H7 (cell line): ENCODE measurements at places on chromosomes 13 and 19. TPM values are rescaled to one million over a fixed set of nuclear protein-coding genes. Genes with fewer than 3 reads are reported as not detected.

GRCh38 chr19:49727217-49728030, 35.7 kb downstream of the TSKS start:
- DNase-seq, result no peak

GRCh38 chr13:31310356-31310755, 110.6 kb downstream of the B3GLCT start:
- DNase-seq, result no peak

GRCh38 chr13:28336193-28336657, 158.7 kb downstream of the FLT1 start:
- DNase-seq, result no peak

DNA sequence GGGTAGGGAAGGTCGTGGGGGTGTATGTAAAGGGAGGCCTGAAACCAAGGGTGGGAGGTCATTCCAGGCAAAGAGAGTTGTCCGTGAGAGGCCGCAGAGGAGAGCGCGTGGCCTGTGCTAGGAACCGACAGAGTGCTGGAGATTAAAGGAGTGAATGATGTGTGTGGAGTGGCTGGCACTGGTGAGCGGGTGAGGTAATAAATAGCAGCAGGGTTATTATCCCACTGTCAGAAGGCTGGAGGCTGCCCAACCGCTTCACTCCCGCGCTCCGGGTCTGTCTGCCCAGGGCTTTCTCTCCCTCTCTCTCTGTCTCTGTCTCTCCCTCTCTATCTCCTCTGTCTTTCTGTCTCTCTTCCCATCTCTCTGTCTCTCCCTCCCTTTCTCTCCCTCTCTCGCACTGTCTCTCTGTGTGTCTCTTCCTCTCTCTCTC, 17.4 kb downstream of the ZNF579 start:
- DNase-seq, result peak; percentile 14

GRCh38 chr13:111874981-111875380, 192.0 kb upstream of the SOX1 start:
- DNase-seq, result no peak

DNA sequence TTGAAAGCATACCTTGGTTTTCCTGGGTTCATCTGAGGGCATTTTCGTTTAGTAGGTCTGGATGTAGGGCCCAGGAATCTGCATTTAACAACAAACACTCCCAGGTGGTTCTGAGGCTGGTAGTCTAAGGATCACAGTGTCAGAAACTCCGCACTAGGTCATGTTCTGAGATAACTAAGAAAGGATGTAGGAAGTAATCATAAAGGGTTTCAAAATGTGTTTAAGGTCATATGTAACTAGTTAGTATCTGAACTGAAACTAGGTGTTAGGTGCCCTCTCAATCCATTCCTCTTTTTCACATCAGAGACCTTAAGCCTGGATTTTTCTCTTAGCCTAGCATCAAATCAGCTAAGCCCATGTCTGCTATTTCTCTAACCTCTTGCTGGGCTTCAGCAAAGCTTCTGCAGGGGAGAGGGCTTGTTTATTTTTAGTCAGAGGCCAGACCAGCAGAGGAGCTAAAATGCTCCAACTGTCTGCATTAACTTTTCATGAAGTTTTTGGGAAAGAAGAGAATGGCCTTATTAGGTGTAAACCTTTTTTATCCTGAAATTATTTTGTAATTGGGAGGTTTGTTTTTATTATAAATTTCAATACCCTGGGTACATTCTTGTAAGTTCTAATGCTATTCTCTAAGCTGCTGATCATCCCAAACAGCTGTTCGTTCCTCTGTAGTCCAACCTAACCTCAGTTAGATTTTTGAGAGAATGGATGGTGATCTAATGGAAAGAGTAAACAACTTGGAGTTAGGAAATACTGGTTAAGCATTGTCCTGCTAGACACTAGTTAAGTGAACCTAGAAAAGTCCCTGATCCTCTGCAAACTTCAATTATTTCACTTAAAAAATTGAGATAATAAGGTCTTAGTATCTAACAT, 262.8 kb upstream of the RFC3 start:
- no peak for DNase-seq

DNA sequence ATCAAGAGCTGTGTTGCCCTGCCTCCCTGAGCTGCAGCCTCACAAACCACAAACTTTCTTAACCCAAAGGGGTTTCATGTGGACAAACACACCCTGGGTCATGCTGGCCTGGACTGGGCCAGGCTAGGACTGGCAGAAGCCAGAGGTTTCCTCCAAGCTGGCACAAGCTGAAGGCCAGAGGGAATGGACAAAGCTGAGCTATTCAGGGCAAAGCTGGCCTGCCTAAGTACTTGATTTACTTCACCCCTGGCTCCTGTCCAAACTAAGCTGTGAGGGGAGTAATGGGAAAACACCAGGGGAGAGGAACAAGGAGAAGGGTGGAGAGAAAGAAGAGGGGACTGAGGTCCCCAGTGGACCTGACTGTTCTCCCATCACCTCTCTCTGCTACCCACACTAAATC, 6.2 kb downstream of the CPAMD8 start:
- no peak for DNase-seq

DNA sequence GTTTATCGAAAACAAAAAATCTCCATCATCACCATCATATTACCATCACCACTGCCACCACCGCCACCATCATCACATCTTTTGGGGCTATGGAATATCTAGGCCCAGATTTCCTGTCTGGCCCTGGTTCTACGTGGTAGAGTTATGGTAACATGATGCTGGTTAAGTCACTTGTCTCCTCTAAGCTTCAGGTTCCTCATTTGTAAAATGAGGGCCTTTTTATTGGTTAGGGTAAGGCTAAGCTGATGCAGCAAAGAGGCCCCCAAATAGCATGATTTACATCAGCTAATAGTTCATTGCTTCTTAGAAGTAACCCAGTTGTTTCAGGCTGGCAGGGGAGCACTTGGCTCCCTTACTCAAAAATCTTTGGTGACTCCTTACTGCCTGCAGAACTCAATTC, 37.9 kb downstream of the PCDH8 start:
- DNase-seq, result no peak

DNA sequence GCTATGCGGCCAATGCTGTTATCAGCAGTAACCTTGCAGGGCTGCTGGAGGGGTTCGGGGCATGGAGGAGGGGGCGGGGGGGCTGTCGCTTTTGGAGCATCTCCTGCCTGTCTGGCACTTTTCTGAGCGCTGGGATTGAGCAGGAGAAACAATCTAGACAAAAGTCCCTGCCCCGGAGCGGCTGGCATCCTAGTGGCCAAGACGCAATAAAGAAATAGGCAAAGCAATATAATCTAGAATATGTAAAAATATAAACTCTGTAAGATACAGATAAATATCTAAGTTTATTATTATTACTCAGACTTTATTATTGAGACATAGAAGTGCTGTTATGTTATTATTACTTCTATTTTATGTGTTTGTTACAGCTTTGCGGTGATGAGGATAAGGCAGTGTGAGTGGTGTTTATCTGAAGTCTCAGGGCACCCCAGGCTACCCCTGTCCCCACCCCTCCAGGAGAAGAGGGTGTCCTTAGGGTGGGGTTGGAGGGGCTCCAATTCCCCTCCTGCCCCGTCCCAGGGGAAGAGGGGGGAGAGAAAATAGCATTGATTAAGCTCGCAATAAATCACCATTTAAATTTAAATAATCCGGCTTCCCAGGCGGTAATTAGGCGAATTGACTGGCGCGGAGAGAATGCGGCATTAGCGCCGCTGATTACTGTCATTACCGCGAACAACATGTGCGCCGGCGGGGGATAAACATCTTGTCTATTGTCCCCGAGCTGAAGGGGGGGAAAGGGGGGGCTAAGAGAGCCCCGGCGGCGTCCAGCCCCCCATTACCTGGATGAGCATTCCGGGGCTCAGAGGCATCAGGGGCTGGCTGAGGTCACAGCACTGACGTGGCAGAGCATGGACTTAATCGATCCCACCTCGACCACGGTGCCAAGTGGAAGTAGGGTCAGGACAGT, 3.2 kb downstream of the NPAS1 start:
- no peak for DNase-seq

GRCh38 chr19:57099199-57099661, 20.6 kb upstream of the USP29 start:
- DNase-seq, result peak; percentile 85

- no peak for DNase-seq
Observed at GRCh38 chr13:50927701-50928100, 18.1 kb downstream of the RNASEH2B start.

- peak; percentile 79 for DNase-seq
Observed at GRCh38 chr19:45768655-45768983, 433 bp downstream of the SIX5 start.

- peak; percentile 80 for DNase-seq
Observed at GRCh38 chr19:45151821-45152503, 8.8 kb downstream of the NKPD1 start.

DNA sequence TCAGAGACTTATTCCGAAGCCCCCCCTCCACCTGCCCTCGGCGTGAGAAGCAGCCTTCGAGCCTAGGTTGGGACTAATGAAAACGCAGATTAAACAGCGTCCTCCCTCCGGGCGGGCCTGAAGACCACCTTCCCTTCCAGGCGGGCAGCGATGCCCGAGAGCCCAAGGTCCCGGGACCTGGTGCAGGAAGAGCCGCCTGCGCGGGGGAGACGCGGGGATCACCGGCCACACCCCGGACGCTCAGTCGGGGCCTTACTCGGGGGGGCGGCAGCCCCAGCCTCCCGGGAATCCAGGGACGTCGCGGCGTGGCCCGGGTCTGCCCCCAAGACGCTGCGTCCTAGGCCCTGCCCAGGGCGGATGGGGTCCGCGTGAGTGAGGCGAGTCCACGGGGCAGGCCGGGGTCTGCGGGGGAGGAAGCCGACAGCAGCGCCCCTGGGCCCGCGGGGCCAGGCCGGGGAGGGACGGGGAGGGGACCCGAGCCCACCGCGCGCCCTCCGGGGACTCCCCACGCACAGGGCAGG, 33.3 kb upstream of the SPACA7 start:
- DNase-seq, result no peak

DNA sequence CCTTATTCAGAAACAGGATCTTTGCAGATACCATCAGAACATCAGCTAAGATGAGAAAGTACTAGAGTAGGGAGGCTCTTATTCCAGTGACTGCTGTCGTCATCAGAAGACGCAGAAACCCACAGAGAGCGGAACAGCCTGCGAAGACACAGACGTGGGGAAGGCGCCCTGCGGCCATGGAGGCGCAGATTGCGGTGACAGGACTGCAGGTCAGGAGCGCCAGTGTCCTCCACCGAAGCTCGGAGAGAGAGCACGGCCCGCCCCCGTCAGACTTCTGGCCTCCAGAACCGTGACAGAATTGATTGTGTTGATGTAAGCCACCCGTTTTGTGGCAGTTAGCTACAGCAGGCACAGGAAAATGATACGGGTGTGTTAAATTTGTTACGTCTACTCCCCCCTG, 275.5 kb downstream of the EFNB2 start:
- no peak for DNase-seq

DNA sequence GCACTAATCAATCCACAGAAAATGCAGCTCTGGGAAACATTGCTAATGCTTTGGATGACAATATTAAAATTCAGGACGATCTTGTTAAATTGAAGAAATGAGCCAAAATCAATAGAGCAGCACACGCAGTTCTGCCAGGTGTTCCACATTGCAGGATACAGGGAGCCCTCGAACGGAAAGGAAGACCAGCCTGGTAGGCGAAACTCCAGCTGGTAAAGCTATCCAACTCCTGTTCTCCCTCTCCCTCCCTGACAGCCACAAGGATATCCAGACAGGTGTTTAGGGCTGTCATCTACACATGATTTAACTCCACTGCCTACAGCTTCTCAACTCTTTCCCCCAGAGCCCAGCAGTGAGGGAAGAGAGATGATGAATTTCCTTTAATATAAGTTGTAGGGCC, 67.7 kb downstream of the EPSTI1 start:
- DNase-seq, result no peak

DNA sequence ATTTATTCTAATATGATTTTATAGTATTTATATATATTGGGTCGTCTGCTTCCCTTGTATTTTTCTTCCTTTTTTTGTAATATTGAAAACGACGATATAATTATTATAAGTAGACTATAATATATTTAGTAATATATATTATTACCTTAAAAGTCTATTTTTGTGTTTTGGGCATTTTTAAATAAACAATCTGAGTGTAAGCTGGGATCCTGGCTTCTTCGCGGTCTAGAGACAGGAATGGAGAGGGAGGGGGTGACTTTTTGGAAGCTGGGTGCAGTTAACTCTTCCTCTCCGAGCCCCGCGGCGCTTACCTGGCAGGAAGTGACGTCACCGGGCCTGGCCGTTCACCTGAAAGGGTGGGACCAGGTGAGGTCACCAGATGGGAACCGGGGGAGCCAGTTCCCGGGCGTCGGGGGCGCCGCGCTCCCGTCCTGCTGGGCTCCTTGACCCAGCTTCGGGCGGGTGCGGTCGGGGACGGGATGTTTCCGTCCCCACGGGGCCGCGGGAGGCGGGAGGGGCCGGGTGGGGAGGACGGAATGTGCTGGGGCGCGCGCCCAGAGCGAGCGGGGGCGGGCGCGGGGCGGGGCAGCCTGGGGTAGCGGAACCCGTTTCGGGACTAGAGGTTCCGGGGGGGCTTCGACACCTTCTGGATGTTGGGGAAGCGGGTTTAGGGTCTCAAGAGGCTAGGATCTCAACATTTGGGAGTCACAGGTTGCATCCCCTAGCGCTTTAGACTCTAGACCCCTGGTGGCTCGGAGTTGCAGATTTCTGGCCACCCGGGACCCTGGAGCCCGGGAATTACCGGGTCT, 2.8 kb downstream of the ZFP36 start:
- DNase-seq, result peak; percentile 96

GRCh38 chr19:6023085-6023682, 45.2 kb upstream of the RANBP3 start:
- no peak for DNase-seq

GRCh38 chr13:100389617-100390016, 199.0 kb downstream of the GGACT start:
- DNase-seq, result no peak

DNA sequence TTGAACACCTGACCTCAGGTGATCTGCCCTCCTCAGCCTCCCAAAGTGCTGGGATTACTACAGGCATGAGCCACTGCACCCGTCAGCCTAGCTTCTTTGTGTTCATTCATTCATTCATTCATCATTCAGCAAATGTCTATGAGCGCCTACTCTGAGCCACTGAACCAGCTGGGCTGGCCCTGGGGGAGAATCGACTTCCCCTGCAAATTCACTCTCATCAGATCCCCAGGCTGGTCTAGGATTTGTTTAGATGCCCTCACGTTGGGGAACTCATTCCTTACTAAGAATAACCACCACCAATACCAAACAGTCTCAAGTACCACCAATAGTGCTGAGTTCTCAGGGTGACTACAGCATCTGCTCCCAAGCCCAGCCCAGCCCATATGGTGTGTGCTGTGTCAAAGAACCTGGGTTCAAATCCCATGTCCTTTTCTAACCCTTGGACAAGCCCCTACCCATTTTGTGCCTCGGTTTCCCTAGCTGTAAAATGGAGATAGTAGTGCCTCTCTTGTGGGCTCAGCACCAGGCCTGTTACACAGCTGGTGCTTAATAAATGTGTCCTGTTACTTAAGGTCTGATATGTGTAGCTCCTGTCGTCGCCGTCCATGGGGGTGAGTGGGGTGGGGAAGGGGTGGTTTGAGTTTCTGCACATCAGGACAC, 16.8 kb downstream of the NRTN start:
- no peak for DNase-seq

- DNase-seq, result no peak
Observed at GRCh38 chr19:56732976-56733375, 61.4 kb upstream of the ZNF835 start.

Gene RYR1
- 17.9 and 25.5 TPM in 2 replicates for total RNA-seq

Gene KLC3
- 1.6 and 1.8 TPM in 2 replicates for total RNA-seq

Gene TIMM50
- total RNA-seq, result 134 and 161 TPM in 2 replicates

Gene TICAM1
- total RNA-seq, result 0.17 and 0.30 TPM in 2 replicates

Gene PPFIA3
- 21.1 and 23.6 TPM in 2 replicates for total RNA-seq

Gene LGALS14
- not detected in 2 replicates for total RNA-seq

Gene SMIM17
- total RNA-seq, result not detected in 2 replicates

Gene SYT5
- 0.26 and 0.31 TPM in 2 replicates for total RNA-seq

Gene ZNF470
- total RNA-seq, result 1.4 and 1.9 TPM in 2 replicates
